Kidney (tissue), 22 donors: ENCODE measurements at places on chromosomes 6 and 20.

GRCh38 chr20:50645253-50646068 is 45.9 kb downstream of the RIPOR3 start:
- DNase-seq, result peak; percentile 95

DNA sequence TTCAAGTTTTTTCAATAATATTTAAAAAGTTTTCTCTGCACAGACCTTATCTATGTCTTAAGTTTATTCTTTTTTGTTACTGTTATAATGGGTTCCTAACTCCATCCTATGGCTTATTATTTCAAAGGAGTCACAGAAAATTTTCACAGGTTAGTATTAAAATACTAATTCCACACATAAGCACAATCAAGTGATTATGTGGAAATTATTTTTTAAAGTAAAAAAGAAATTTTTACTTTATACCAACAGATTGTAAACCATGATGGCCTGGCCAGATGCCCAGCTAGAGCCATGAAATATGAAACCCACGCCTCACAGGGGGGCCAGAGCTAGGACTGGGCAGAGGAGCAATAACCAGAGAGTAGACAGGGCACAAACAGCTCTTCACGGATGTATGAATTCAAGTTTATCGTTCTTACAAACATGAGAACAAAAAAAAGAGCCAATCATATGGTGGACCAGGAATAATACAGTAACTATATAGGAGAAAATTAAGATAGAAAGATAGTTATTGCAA is 34.0 kb downstream of the NUDT3 start:
- DNase-seq, result peak; percentile 70

DNA sequence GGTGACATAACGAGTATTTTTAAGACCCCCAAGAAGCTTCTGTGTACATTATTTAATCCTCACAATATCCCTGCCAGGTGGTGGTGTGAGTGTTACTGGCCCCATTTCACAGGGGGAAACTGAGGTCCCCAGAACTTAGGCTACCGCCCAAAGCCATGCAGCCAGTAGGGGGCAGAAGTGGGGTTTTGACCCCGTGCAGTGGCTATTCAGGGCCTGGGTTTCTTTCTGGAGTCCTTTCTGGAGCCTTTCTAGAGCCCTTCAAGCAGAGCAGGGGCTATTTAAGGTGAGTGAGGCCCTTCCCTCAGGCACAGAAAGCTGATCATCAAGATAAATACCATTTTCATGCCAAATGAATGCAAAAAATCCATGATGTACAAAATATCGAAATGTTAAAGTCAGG is 59.0 kb downstream of the CTCFL start:
- no peak for DNase-seq

DNA sequence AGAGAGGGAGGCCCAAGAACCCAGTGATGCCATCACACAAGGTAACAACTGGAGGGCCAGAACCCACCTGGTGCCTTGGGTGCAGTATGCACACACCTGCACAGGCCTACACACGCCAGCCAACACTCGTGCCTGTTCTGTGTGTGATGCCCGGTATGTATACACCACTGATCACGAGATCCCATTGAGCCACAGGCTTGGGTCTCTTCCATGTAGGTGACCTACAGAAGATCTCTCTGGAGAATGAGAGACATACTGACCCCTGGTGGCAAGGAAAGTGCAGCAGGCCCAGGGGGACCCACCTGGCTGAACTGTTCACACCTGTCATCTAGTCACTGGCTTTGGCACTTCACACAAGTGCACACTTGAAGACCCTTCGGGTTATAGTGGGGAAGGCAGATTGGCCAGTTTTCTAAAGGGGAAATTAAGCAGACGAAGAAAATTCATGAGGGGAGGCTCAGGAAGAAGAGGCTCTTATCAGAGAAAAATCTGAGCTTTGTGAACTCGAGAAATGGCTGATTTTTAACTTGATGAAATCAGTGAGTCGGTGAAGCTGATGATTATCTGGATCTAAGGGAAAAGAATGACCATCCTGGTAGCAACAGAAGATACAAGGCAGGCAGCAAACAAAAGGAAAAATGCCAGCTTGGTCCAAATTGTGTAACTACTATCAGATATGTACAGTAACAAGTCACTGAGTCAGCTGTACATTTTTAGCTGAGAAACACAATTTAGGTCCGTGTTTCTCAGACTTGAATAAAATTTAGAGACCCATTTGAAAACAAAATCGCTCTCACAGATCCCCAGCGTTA is 69.1 kb upstream of the PBOV1 start:
- DNase-seq, result peak; percentile 41

DNA sequence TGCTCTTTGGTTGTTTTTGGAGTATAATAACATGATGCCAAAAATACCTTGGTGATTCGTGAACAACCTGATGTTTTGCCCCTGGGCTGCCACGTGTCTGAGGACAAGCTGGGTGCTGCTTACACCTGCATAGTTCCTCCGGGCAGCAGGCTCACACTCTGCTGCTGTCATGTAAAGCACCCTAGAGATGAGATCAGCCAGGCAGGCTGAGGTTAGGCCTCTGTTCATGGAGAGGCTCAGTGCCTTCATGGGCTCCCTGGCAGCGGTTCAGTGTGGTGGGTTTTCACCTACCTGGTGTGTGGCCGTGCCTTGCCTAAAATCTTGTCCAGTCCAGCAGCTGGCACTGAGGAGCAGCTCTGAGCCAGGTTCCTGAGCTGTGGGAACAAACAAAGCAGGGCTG is 60.1 kb upstream of the TAGAP start:
- DNase-seq, result no peak

- no peak for DNase-seq
Observed at GRCh38 chr6:148379966-148380713, 37.5 kb downstream of the SASH1 start.

DNA sequence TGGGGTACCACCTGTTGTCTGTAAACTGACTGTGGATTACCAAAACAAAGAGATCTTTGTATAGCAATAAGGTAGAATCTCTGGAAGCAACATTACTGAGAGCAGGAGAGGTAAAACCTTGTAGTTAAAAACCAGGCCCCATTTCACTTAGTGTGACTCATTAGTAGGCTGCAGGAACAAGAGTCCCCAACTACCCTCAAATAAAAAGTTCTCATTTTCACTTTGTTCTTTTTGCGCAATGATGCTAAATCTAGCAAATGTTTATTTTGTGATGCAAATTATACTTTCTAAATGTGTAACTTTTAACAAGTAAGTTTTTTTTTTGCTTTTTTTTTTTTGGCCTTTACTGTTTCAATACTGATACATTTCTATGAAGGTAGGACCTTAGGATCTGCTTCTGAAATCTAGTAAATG is 67.1 kb downstream of the ESF1 start:
- DNase-seq, result no peak
